Lower leg skin (tissue), 4 donors: ENCODE measurements at places on chromosomes 5 and 9. TPM values are rescaled to one million over a fixed set of nuclear protein-coding genes. Genes with fewer than 3 reads are reported as not detected.

- peak; percentile 88 for DNase-seq
Measured at GRCh38 chr5:142324136-142324870, 518 bp downstream of the SPRY4 start.

FAM169A gene
- total RNA-seq: 2.9 TPM

- peak; percentile 93 for DNase-seq
Measured at GRCh38 chr5:61330845-61331406, 1.1 kb upstream of the ZSWIM6 start.

GRCh38 chr5:141095263-141095641 lies 837 bp downstream of the PCDHB2 start:
- no peak for DNase-seq

DNA sequence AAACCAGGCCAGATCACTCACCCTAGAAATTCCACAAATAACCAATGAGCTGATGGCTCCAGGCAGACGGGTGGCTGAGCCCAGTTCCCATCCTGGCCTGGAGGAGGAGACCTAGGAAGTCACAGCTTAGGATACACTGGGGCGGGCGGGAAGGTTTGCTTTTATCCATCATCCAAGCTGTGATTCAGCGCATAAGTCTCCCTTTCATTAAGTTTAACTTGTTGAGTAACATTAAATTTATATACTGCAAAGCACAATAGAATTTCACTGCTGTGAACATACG lies 55.7 kb downstream of the THBS4 start:
- DNase-seq: no peak

FGF1 gene
- 5.4 TPM for total RNA-seq

DNA sequence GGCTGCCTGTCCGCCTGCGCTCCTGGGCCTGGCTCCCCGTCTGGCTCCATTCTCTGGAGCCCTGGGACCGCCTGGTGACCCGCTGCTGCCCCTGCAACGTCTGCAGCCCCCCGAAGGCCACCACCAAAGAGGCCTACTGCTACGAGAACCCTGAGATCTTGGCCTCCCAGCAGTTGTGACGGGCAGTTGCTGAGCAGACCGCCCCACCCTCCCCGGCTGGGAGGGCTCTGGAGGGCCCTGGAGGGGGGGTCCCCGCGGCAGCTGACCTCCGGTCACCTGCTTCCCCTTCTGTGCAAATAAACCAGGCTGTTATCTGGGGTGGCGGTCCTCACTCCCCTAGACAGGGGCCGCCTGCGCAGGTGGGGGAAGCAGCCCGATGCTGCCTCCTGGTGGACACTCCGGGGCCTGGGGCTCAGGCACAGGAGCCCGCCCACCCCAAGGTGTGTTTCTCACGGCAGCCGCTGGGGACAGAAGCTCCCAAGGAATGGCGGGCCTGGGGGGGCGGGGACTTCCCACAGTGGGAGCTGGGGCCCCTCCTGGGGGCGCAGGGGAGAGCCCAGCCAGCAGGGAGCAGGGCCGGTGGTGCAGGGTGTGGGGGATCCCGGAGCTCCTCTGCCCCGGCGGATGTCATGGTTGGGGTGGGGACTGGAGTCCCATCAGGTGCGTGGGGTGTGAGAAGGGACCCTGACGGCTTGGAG lies 4.7 kb upstream of the TUBB4B start:
- DNase-seq: peak; percentile 95

DNA sequence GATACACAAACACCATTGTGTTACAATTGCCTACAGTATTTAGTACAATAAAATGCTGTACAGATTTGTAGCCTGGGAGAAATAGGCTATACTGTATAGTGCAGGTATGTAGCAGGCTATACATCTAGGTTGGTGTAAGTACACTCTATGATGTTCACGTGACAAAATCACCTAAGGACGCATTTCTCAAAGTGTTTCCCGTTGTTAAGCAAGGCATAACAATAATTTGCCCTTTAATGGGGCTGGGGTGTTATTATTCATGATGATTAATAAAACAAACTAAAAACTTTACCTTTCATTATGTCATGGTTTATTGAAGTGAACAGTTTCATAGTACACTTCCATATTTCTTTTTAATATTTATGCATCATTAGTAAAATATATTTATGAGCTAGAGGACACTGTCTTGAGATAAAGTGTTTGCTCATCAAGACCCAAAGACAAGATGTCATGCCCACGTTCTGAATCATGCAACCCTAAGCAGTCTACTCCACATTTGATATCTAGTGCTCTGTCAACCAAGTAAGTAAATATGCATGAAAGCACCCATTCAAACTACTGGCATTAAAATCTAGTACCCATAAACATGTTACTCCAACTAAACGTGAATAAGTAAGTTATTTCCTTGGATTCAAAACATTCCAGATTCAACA lies 220.5 kb downstream of the NR2F1-AS1 start:
- DNase-seq: no peak

DND1 gene
- total RNA-seq: 0.80 TPM

DNA sequence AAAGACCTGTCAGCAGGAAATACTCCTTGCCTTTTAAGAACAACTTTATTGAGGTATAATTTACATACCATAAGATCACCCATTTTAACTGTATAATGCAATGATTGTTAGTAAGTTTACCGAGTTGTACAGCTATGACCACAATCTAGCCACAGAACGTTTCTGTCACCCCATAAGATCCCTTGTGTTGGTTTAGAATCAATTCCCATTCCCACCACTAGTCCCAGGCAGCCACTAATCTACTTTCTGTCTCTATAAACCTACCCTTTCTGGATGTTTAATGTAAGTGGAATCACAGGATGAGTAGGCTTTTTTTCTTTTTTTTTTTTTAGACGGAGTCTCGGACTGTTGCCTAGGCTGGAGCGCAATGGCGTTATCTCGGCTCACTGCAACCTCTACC lies 4.4 kb downstream of the GPR107 start:
- DNase-seq: no peak

TIGD6 gene
- 8.3 TPM for total RNA-seq

PHF19 gene
- total RNA-seq: 11.5 TPM

OR1N1 gene
- not detected for total RNA-seq

DNA sequence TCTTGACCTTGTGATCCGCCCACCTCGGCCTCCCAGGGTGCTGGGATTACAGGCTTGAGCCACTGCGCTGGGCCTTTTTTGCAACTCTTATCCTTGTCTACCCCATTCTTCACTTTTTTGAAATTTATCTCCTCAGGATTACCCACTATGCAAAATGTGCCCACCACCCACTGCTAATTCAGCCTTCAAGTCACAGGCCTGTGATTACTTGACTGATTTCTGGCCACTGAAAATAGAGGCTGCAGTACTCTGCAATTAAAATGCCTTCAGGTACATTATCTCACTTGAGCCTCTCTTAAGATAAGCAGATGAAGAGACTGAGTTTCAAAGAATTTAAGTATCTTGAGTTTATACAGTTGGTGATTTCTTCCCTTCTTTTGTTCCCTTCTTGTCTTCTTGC lies 112.4 kb upstream of the SPATA31D4 start:
- no peak for DNase-seq

DNA sequence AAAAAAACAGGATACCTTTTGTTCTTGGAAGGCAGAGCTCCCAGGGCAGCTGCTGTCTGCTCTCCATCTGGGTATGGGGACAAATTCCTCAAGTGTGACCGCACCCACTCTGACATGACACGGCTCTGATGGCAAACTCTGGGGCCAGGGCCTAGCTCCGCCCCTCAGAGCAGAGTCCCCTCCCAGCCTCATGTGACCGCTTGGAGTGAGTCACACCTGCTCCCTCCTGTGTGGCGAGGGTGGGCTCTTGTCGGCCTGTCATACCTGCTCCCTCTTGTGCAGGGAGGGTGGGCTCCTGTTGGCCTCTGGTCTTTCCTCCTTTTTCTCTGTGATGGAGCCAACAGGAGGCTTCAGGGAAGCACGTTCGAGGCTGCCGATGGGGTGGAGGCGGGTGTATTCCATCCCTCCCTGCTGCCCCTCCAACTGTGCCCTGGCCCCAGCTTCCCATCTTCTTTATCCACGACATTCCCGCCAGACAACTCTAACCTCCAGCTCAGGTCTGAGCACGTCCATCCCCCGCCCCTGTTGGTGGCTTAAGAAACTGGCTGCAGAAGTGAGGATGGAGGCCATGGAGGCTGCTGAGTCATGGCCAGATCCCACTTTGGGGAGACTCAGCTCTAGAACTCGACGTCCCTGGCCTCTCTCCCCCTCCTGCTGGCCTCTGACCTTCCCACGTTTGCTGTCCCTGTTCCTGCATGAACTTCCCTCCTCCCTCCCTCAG lies 65.3 kb downstream of the OLFM1 start:
- no peak for DNase-seq

- no peak for DNase-seq
Measured at GRCh38 chr9:88161144-88161543, 22.9 kb upstream of the SPATA31C2 start.

LCN1 gene
- not detected for total RNA-seq

DNA sequence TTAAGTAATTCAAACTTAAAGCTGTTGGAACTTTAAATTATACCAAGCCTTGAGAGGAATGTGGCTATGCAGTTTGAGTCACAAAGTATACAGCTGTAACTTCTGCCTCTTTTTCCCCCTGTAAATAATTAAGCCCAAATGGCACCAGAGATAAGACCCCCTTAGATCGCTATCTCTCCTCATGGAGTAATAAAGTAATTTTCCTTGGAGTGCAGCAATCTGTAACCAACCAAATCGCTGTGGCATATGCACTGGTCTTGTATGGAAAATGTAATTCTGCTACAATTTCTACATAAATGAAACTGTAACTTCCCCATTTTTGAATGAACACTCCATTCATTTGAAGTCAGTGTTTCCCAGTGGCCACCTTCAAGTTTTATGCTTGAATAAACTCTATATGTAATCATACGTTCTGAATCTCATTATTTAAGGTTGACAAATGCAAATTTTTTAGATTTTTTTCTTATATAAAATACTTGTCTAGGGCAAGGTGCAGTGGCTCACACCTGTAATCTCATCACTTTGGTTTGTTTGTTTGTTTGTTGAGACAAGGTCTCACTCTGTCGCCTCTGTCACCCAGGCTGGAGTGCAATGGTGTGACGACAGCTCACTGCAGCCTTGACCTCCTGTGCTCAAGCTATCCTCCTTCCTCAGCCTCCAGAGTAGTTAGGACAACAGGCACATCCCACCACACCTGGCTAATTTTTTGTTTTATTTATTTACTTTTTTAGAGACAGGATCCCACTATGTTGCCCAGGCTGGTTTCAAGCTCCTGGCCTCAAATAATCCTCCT lies 12.3 kb downstream of the SUSD1 start:
- no peak for DNase-seq

DNA sequence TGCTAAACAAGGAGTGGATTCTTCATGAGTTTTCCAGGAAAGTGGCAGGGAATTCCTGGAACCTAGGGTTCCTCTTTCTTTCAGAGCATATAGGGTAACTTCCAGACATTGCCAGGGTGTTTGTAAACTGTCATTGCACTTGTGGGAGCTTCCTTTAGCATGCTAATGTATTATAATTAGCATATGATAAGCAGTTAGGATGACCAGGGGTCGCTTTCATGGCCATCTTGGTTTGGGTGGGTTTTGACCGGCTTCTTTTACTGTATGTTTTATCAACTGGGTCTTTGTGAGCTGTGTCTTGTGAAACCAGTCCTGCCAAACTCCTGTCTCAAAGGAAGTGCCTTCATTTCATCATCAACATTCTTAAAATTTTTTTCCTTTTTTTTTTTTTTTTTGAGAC lies 11.9 kb upstream of the MELK start:
- no peak for DNase-seq

TMC1 gene
- 0.46 TPM for total RNA-seq

CDKN2B-AS1 gene
- not detected for total RNA-seq

DNA sequence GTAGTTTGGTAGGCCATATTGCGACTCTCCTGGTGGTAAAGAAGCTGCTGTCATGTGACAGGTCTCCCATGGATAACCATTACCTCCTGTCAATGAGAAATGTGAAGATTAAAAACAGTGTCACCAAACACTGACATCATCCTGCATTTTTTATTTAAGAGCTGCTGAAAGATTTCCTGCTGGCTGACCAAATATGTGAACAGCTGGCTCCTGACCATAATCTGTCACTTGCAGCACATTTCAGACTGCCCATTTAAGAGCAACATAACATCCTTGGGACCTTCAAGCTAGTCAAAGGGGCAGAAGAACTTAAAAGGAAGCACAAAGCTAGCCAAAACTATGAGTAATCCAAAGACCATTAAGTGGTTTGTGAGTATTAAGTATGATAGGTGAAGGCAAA lies 288.0 kb downstream of the IZUMO3 start:
- DNase-seq: no peak

DNA sequence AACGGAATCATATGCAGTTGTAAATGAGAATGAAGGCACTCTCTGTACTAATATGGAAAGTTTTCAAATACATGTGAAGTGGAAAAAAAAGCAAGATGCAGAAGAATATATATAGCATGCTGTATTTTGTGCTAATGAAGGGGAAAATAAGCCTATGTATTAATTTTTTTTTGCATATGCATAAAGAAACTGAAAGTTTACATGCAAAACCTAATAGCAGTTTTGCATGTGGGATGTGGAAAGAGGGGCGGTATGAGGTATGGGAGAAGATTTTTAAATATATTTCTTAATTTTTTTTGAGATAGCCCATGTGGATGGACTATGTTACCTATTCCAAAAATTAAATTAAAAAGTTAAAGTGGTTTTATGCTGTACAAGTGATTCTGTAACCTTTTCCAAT lies 83.7 kb upstream of the IL12B start:
- DNase-seq: no peak

IL7R gene
- total RNA-seq: 3.4 TPM

- no peak for DNase-seq
Measured at GRCh38 chr5:139757727-139758509, 37.7 kb upstream of the PSD2 start.

- DNase-seq: no peak
Measured at GRCh38 chr5:65535529-65535987, 27.4 kb downstream of the CENPK start.

- no peak for DNase-seq
Measured at GRCh38 chr9:86978413-86978812, 31.1 kb upstream of the GAS1 start.

GRCh38 chr5:124627815-124628595 lies 118.4 kb downstream of the ZNF608 start:
- no peak for DNase-seq

ZNF483 gene
- total RNA-seq: 1.4 TPM

- DNase-seq: no peak
Measured at GRCh38 chr9:125534971-125535701, 171.9 kb downstream of the MAPKAP1 start.

TMEM215 gene
- total RNA-seq: not detected

DNA sequence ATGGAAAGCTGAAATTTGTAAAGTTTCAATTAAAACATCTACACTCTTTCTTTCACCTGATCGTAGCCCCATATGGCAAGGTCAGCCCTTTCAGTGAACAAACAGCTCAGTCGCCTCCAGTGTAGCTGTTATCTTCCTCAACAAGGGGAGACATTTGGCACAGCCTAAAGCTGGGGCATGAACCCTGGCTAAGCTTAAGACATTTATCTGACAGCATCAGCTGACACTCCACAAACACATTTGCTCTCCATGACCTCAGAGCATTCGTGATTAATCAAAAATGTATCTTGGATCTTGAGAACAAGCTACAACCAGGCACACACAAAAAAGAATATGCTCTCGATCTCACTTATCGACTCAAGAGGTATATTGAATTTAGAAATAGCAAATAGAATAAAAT lies 67.3 kb downstream of the POU5F2 start:
- DNase-seq: no peak

CDH10 gene
- not detected for total RNA-seq

SRA1 gene
- 11.8 TPM for total RNA-seq
